Stimulated activated CD8-positive, alpha-beta memory T cell treated with anti-CD3 and anti-CD28 coated beads, Interleukin-7, amount 100 ng/mL, for 1 hour (primary cell): ENCODE measurements at places on chromosomes 11 and 22.

GRCh38 chr11:28058333-28058732, 49.6 kb downstream of the KIF18A start:
- DNase-seq = no peak

GRCh38 chr11:1396375-1396841, 6.7 kb downstream of the BRSK2 start:
- DNase-seq = no peak

- DNase-seq = no peak
These were observed 19.5 kb downstream of the BRSK2 start for GRCh38 chr11:1409108-1409851.

DNA sequence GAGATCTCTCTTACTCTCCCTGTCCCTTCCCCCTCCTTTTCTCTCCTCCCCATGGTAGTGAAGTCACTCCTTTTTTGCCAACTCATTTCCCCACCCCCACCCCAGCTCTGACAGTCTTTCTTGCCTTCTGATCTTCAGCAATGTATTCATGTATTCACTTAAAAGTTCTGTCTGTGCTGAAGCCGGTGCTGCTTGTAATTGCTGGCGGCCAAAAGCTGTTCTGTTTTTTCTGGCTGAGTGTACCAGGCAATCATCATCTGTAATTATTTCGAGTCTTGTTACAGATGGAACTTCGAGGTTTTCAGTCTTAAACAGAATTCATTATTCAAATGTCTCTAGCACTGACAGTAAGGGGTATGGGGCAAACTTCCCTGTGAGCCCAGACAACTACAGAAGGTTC, 99.5 kb downstream of the SPATA19 start:
- no peak for DNase-seq
